Right ventricle myocardium inferior (tissue), 1 donor: ENCODE measurements at places on chromosomes 12 and 14. TPM values are rescaled to one million over a fixed set of nuclear protein-coding genes. Genes with fewer than 3 reads are reported as not detected.

CHST11 gene
- total RNA-seq, result 3.7 TPM

GLT1D1 gene
- total RNA-seq, result 0.68 TPM

RNASE9 gene
- not detected for total RNA-seq

RAB15 gene
- 12.6 TPM for total RNA-seq

DCN gene
- 1,037 TPM for total RNA-seq

KRT71 gene
- not detected for total RNA-seq

CCDC175 gene
- not detected for total RNA-seq

TAS2R10 gene
- not detected for total RNA-seq

SALL2 gene
- total RNA-seq, result 4.9 TPM

SIX1 gene
- not detected for total RNA-seq

GAPDH gene
- total RNA-seq, result 4,337 TPM

ZDHHC22 gene
- total RNA-seq, result not detected

DYNLL1 gene
- 166 TPM for total RNA-seq

IKBIP gene
- total RNA-seq, result 4.8 TPM

RD3L gene
- 25.1 TPM for total RNA-seq

DHH gene
- total RNA-seq, result 0.87 TPM
